GM10248 (cell line): ENCODE measurements at places on chromosomes 3 and 15.

DNA sequence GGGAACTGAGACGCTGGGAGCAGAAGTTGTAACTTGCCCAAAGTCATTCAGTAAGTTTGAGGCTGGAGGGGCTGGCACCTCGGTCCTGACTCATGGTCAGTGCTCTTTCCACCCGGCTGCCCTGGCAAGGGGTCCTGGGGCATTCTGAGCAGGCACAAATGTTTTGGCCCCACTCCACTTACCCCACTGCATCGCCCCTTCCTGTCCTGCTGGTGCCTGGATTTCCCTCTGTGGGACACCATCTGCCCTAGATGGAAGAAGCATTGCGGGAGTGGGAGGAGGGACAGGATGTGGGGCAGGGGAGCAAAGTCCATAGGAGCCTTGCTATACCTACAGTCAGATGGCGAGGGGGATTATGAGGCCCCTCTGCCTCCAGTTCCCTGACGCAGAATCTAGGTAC is 4.5 kb downstream of the CORO2B start:
- DNase-seq = no peak

DNA sequence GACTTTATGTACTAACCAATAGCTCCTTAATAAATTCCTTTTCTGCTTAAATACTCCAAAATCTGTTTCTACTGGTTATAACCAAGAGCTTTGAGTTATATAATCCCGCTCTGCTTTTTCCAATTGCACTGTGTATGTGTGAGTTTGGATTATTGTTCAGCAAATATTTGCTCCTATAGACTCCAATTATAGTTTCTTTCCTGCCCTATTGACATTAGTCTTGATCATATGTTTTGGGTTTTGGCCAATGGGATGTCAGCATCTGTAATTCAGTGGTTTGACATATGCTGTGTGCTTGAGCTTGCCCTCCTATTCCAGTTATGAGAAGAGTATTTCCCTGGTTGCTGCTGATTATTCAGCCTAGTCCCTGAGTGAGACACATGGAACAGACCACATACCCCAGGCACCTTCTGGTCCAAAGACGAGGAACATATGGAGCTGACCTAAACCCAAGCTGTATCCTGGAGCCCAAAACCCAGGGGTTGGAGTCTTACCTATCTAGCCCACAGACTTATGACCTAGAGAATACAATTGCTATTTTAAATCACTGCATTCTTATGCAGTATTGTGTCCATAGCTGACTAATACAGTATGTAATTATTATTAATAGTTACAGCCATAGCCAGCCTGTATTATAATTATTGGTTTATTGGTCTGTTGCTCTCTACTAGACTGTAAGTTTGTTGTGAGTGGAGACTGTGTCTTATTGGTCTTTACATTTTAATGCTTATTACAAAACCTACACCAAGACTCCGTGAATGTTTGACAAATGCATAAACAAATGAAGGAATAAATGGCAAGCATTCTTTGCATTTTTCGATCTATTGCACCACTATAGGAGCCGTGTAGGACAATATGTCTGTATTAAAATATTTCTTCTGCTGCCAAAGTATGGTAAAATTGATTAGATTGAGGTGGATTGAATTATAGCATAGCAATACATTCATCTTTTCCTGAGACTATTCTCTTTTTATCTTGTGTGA is 11.7 kb upstream of the ZNF280D start:
- no peak for DNase-seq

DNA sequence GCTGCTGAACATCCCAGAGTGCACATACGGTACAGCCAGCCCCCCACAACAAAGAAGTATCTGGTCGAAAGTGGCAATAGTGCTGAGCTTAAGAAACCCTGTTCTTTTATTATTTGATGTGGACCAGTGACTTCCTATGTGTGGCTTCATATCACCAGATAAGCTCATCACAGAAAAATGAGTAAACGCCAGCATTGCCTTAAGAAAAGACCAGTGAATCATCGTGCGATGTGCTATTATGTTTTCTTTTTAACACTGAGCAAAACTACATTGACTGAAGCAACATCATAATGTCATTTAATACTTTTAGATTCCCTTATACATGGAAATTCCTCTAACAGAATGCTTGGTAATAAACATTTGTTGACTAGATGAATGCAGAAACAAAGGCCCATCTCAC is 45.2 kb upstream of the ARRDC4 start:
- DNase-seq = no peak

GRCh38 chr3:184233127-184233843 is 3.9 kb downstream of the VWA5B2 start:
- DNase-seq = no peak

DNA sequence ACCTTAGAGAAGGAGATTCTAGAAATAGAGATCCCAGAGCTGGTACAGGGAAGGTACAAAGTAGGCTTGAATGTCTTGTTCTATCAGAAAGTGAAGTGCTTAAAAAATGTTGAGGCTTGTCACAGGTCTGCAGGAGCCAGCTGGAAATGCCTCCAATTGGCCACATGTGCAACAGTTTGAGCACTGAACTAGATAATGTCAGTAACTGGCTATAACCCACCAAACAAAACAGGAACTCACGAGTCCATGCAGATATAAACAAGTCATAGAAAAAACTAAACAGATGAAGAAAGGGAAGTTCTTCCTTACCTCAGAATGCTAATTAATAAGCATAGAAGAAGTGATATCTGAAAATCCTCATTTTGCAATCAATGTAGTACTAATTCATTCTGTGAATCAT is 11.9 kb upstream of the TF start:
- DNase-seq = no peak

GRCh38 chr15:65821070-65821469 is 29.0 kb upstream of the DENND4A start:
- DNase-seq = peak; percentile 28

- DNase-seq = no peak
Observed at GRCh38 chr15:95375281-95375680, 955.2 kb upstream of the NR2F2 start.

GRCh38 chr15:56910801-56911200 is 7.6 kb upstream of the TCF12 start:
- DNase-seq = no peak

DNA sequence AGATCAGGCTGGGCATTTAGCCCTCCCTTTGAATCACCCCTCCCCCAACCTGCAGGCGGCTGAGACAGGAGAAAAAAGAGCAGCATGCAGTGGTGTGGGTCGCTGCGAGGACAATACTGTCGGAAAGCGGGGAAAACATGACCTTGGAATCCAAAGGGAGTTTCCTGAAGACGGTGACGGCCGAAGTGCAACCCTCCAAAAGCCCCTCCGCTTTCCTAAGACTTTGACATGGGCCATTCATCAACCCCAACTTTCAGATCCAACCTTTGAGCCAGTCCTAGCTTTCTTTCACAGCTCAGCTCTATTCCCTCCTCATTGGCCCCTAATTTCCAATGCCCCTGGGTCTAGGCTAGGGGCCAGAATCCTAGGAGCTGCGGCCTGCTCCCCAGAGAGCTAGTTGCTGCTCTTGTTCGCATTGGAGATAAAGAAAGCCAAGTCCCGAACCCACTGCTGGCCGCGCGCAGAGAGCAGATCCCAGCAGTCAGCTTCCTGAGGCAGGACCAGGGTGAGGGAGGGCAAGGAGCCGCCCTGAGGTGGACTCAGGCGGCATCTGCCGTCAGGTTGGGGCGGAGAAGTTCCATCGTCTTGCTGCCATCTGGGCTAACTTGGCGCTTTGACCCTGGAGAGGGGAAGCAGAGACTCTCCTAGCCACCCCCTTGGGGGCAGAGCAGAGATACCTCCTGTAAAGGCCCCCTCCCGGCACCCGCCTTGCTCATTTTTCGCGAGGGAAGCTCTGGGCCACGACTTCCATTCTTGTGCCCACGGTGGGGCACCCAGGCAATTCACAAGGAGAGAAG is 914 bp downstream of the ZIC4 start:
- DNase-seq = no peak

DNA sequence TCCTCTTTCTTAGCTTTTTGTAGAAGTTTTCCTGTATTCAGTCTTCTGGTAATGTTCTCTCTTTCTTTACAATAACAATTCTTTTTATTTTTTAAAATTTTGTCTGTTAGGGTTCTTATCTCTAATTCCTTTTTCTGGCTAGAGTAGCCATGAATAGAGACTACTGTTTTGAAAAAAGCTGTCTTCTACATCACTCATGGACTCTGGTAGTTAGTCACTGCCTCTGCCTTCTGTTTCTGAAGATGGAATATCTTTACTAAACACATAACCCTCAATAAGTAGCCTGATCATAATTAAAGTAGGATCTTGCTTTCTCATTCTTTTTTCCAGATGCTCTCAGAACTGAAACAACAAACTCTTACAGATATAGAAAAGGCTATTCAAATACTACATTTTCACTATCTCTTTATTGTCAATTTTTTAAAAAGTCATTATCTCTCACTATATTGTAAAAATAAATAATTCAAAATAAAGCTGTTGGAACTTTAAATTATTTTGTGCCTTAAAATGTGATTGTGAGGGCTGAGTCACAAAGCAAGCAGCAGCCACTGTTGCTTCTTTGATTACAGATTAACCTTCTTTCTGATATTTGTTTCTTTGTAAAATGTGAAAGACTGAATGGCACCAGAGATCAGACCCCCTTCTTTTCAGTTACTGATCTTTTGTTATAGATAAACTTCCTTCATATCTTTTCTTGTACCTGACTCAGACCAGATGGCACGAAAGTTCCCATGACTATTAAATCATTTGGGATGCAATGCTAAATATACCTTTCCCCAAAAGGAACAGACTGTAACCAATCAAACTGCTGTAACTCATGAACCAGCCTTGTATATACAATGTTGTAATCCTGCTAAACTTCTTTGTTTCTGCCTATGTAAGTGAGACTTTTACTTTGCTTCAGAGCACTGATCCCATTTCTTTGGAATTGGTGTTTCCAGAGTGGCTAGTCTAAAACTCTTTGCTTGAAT is 1159.5 kb downstream of the IGSF11 start:
- no peak for DNase-seq

DNA sequence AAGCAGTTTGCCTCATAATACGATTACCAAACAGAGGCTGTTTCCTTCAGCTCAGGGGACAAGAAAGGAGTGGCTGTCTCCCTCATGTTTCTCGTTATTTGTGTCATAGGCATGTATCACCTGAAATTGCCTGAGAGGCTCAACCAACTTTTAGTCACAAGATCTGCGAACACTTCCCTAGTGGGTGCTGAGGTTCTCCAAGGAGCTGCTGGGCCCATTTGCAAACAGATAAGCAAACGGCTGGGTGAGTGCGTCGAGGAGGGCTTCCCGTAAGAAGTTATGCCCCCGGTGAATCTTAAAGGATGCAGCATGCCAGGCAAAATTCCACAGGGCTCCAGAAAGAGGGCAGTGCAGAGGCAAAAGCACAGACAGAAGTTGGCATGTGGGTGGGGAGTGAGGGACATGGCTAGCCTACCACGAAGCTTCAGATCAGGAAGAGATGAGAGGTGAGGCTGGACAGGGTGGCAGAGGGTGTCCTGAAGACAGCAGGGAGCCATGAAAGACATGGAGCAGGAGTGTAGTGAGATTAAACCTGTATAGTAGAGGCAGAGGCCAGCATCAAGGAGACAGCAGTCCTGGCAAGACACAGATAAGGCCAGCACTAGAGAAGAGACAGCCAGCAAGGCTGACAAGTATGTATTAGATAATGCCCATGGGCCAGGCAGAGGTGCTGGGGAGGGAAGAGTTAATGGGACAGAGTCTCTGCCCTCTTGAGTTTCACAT is 4.0 kb upstream of the GP9 start:
- DNase-seq = no peak

DNA sequence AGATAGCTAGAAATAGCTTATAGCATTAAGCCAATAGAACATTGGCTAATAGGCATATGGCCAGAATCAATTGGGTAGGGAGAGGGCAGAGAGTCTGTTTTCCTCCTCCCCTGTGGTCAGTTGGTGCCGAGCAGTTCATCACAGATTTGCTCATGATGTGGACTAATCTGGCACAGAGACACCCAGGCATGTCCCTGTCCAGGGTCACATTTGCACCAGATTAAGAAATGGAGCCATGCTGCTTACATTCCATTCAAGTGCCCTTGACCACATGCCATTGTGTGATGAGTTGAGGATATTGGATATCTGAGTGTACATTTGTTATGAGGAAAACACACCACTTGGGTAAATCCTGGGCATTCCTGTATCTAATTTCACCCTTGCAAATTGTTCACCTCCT is 53.4 kb downstream of the USP13 start:
- no peak for DNase-seq

GRCh38 chr3:63245726-63246241 is 32.3 kb upstream of the SYNPR start:
- DNase-seq = no peak

- no peak for DNase-seq
Observed at GRCh38 chr3:149221783-149222517, at the start of gene CP. Gene CP, minus strand, starts transcription at chr3:149221829. Its CDS starts 37 bp downstream, at chr3:149221792.

GRCh38 chr15:59060348-59060747 is 44.6 kb upstream of the CCNB2 start:
- DNase-seq = no peak

DNA sequence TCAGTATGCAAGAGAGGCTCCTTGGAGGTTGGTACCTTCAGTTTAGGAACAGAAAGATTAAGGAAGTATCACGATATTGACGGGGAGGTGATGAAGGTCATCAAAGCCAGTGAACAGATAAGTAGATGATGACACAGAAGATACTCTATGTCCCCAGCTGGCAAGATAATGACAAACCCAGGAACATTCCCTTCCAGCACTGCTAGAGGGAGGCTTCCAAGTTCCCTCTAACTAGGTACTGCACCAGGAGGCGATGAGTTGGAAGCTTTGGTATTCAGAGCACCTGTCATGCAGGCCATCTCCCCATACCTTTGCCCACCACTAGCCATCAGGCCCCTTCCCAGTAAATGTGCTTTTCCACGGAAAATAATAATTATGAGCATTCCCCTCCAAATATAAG is 40.8 kb downstream of the NBEAL2 start:
- DNase-seq = no peak

DNA sequence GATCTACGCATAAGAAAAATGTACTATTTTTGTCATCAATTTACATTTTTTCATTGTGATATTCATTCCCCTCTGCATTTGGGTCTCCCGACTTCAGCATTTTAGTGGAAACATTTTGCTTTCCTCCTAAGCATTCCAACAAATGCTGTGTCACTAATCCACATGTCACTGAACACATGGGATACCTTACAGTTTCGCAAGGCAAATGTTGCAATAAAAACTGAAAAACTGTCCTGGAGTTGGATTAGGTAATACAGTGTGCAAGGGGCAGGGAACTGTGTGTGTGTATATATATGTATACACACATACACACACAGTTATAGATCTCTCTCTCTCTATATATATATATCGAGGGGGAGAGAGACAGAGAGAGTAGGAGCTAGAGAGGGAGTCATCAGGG is 632.2 kb downstream of the MAGI1 start:
- DNase-seq = no peak

DNA sequence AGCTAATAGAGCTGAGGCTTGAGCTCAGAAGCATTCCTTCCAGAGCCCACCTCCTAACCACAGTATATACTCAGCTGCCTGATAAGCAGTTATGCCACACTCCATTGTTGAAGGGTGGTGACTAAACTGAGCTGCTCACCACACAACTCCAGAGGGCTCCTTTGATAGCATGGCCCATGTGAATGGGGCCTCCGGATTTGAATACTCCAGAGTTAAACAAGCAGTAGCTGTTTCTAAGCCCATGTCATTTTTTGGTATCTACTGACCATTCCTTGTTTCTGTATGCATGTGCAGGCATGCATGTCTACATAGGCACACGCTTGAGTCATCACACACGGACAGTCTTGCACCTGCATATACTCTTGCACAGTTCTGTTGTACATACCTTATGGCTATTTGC is 28.9 kb downstream of the IGSF10 start:
- no peak for DNase-seq

- DNase-seq = no peak
Observed at GRCh38 chr15:39657181-39657580, 76.3 kb downstream of the THBS1 start.
